ENCODE measurements at places on chromosomes 16 and 17.

GRCh38 chr17:38885044-38885727, 15.3 kb downstream of the LASP1 start:
- no peak for DNase-seq

GRCh38 chr17:62975206-62975605, 9.2 kb downstream of the TANC2 start:
- DNase-seq = no peak

DNA sequence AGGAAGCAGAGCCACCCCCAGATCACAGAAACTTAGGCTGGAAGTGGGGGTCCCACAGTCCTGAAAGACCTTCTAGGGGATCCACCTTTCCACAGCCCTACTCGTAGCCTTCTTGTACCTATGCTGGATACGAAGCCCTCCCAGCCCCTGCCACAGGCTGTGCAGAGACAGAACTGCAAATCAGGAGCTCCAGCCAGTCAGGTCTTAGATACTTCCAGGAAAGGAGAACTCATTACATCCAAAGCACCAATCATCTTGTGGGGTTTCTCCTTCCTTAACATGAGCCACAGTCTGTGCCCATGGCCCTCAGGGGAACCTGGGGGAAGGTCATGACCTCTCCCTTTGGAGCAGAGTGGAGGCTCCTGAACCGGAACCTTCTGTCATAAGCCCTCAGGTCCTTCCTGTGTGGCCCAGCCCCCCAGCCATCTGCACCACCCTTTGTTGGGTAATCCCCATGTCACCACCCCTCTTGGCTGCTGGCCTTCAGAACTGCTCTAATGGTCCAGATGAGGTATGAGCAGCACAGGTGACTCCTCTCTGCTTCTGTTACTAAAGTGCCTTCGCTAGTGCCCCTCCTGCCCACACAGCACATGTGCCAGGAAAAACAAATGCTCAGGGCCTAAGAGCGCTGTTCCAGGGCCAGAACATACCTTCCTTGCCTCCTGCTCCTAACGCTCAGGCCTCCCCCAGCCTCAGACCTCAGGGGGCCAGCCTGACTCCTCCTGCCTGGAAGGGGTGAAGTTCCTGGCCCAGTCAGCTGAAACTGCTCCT, 14.6 kb downstream of the SRCIN1 start:
- no peak for DNase-seq

GRCh38 chr17:42775534-42776098, 2.4 kb downstream of the VPS25 start:
- no peak for DNase-seq

- no peak for DNase-seq
Measured at GRCh38 chr16:67216612-67217490, 10.1 kb upstream of the TMEM208 start.

- DNase-seq = no peak
Measured at GRCh38 chr17:29091606-29092289, 48.8 kb downstream of the PIPOX start.

DNA sequence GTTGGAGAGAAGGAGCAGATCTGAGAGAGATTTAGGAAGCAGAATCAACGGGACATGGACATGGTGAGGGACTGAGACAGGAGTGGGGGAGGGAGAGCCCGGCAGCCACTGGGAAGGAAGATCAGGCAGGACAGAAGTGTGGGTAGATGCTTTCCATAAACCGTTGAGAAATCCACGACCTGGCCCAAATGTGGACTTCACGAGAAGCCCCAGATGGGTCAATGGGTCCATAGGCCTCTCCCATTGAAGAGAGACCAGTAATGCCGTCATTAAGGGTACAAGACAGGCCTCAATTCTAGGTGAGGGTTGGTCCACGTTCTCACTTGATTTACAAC, 530 bp upstream of the CCL22 start:
- DNase-seq = no peak

- no peak for DNase-seq
Measured at GRCh38 chr17:82386255-82386831, 14.8 kb downstream of the UTS2R start.

DNA sequence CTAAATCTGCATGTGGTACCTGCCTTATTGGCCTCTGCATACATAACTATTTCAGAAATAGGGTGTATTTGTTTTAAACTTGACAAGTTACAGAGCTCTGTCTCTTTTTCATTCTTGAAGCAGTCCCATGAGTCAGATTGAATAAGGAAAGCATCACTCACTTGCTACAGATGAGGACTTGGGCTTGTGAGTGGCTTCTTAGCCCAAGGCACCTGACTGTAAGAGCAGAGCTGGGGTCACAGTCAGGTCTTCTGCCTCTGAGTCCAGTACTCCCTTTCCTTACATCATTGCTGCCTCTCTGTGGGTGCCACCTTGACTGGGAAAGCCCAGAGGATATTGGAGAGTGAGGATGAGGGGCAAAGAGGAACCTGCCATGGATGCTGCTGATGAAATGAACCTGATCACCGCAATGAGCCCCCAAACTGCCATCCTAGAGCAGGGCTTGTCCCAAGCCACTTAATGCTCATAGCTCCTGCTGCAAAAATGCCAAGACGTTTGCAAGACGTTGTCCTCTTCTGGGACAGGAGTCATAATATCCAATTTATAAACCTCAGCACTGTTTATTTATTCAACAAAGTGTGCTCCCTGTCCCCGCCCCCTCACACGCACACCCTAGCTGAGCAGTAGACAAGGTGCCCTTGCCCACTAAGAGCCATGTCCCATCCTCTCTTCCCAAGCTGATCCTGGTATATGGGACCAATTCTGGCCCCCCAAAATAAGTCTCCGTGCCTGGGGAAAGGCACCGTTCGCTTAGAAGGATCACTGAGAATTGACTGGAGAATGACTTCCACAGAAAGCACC, 74.1 kb downstream of the CCDC182 start:
- DNase-seq = no peak

DNA sequence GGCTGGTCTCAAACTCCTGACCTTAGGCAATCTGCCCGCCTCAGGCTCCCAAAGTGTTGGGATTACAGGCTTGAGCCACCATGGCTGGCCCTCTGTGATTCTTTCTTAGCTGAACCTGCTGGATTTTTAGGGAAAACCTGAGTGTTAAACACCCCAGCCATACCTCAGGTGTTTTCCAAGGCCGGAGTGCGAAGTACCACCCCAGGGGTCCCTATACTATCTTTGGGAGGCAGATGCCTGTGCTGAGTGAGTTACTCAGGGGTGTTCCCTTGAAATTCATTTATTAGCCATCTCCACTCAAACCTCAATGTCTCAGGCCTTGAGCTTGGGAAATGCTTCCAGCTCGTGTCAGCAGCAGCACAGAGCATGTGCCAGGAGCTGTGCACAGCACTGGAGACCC, 432.7 kb downstream of the SLC39A11 start:
- no peak for DNase-seq

DNA sequence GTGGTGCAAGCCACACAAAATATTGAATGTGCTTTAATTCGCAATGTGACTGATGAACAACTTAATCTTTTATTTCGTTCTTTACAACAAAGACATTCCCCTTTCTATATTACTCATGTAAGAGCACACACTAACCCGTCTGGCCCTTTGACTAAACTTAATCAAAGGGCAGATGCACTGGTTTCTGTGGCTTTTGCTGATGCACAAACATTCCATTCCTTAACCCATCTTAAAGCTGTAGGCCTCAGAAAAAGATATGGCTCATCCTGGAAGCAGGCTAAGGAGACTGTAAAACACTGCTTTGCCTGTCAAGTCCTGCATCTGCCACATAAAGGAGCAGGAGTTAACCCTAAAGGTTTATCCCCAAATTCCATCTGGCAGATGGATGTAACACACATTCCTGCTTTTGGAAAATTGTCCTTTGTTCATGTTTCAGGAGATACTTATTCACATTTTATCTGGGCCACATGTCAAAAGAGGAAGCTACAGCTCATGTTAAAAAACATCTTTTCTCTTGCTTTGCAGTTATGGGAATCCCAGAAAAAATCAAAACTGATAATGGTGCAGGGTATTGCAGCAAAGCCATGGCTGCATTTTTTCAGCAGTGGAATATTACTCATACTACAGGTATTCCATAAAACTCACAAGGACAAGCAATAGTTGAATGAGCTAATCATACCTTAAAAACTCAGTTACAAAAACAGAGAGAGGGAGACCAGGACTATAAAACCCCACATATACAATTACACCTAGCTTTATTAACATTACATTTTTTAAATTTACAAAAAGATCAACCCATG, 137.2 kb downstream of the AHSP start:
- no peak for DNase-seq
